ENCODE measurements at places on chromosomes 2 and 18.

GRCh38 chr2:12931186-12931844, 214.6 kb downstream of the TRIB2 start:
- DNase-seq: peak; percentile 14

DNA sequence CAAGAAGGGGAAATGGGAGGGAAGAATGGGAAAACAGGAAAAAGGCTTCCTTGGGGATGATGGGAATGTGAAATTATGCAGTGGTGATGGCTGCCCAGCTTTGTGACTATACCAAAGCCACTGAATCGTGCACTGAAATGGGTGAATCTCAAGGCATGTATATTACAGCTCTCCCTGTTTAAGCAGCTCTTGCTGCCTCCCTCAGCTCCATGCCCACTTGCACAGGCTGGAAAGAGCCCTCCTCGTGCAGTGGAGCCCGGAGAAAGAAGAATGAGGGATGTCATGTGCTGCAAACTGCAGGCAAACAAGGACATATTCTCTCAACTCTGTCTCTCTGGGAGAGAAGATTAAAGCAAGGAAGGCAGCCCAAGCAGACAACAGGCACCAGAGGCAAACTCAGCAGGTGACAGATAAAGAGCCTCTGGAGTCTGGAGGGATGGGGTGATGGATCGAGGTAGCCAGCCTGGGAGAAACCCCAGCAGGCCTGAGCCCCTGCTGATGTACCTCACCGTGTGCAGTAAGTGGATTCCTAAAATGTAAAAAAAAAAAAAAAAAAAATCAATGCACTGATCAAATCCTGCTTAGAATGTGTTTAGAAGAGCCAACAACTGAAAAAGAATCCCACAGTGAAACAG, 62.4 kb upstream of the SLC66A3 start:
- no peak for DNase-seq

GRCh38 chr18:13252686-13253410, 34.3 kb downstream of the LDLRAD4 start:
- DNase-seq: no peak

DNA sequence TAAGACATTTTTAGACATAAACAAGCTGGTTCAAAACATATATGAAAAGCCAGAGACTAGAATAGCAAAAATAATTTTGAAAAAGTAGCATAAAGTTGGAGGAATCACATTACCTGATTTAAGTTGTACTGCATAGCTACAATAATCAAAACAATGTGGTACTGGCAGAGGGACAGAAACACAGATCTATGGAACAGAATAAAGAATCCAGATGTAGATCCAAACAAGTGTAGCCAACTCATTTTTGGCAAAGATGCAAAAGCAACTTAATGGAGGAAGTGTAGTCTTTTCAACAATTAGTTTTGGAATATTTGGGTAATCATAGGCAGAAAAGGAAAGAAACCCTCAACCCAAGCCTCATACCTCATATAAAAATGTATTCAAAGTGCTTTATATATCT, 278.7 kb upstream of the ZNF521 start:
- DNase-seq: no peak

GRCh38 chr2:122955776-122956175, 1069.3 kb upstream of the CNTNAP5 start:
- DNase-seq: no peak

DNA sequence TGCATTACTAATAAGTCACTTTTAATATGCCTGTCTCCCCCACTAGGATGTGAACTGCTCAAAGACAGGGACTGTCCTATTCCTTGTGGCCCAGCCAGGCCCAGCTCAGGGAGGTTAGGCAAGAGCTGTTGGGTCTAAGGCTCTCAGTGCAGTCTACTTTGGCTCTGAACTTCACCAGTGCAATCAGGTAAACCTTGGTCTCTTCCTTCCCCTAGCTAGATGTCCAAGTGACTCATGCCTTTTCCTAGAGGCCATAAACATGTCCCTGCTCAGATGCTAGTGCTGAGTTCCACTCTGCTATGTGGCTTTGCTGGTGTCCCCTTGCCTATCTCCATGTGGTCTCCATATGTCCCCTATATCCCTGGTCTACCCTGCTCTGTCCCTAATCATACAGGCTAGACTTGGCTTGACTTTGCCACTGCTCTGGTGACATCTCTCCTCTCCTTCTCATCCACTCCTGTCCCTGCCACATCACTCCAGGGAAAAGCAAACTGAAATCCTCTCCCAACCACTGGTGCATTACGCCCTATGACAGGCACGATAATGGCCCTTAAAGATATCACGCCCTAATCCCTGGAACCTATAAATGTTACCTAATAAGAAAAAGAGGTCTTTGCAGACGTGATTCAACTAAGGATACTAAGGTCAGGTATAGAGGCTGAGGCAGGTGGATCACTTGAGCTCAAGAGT, 45.7 kb upstream of the PPP1CB start:
- DNase-seq: no peak

- no peak for DNase-seq
These were observed 46.1 kb downstream of the SERTAD2 start for GRCh38 chr2:64607381-64608304.

- DNase-seq: no peak
These were observed 121.4 kb upstream of the SLC14A2 start for GRCh38 chr18:45493830-45494229.

DNA sequence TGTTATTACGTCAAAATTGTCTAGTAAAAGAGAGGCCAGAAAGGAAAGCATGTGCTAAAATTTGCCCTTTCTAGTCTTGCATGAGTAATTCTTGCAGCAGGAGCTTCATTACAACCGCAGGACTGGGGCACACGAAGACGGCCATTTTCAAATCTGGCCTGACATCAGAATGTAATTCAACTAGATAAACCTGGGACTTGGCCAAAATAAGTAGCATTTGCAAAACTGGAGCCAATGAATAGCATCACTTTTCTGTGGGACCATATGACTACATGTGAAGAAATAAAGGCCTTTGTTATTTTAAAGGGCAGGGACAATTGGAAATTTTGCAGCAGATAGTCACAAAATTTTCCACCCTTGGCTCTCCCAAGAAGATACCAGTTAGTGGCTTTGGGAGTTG, 3.0 kb upstream of the FZD7 start:
- no peak for DNase-seq

DNA sequence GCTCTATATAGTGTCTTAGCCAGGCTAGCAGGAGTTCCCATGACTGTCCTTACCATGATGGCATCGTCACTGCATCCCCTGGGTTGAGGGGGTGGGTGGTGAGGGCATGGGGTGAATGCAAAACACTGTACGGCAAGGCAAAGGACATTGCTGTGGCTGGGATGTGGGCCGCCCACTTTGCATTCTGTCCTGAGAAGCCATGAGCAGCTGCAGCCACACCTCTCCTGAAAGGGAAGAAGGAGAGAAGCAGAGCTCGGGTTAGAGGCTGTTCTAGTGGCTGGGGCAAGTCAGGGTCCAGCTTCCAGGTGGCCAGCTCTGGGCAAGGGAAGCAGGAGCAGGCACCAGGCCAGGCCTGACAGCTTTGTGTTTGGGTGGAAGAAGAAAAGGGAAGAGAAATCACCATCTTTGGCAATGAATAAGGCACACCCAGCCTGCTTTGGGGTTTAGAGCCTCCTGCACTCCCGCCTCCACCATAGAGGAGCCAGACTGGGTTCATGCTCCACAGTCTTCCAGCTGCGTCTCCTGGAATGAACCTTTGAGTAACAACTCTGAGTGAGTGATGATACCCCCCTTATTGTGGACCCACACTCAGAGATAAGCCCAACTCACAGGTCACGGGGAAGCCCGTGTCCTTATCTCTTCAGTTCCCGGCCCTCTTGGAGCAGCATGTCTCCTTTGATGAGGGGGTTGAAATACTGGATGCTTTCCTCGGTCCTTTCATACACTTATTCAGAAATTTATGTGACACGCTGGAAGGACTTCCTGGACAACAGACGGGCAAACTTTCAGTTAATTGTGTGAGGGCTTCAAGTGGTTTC, 63.4 kb downstream of the INPP4A start:
- no peak for DNase-seq

- DNase-seq: no peak
These were observed 7.0 kb upstream of the BMP10 start for GRCh38 chr2:68878071-68878711.

DNA sequence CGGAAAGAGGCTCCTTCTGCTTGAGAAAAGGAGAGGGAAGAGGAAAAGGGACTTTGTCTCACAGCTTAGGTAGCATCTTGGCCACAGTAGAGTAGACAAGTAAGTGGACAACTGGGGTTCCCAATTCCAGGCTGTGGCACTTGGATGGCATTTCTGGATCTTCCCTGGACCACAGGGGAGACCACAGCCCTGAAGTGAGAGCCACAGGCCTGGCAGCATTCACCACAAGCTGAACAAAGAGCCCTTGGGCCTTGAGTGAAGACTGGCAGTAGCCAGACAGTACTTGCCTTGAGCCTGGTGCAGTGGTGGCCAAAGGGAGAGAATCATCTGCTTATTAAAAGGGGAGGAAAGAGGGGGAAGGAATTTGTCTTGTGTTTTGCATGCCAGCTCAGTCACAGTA, 226.1 kb upstream of the KLHL14 start:
- DNase-seq: no peak

- no peak for DNase-seq
These were observed 53.3 kb downstream of the FTCDNL1 start for GRCh38 chr2:199797431-199798403.

DNA sequence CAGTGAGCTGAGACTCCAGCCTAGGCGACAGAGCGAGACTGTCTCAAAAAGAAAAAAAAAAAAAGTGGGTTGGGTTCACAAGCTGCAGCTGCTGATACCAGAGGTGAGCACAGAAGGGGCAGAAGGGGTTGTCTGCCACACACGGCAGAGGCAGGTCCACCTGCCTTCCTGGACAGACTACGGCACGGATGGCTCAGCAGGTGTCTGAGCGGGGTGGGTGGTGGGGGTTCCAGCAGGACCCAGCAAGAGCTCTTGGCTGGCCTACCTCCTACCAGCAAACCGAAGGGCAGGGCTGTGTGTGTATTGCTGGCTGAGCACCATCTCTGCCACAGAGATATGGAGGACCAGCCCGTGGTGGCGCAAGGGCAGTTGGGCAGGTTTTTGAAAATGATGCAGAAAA, 130.4 kb upstream of the ASB18 start:
- DNase-seq: no peak

- no peak for DNase-seq
These were observed 164.6 kb downstream of the LDLRAD4 start for GRCh38 chr18:13382954-13383827.

- peak; percentile 6 for DNase-seq
These were observed 193.8 kb upstream of the RND3 start for GRCh38 chr2:150681120-150681804.

DNA sequence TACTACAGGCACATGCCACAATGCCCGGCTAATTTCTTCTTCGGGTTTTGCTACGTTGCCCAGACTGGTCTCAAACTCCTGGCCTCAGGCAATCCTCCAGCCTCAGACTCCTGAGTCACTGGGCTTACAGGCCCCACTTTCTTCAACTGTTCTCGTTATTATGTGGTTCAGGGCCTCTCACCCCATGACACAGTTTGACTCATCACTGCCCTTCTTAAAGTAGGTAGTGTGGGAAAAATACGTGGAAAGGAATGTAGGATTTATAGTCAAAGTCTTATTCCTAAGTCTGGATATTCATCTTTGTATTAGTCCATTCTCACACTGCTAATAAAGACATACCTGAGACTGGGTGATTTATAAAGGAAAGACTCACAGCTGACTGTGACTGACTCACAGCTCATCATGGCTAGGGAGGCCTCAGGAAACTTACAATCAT, 19.4 kb downstream of the CENPA start:
- no peak for DNase-seq

- no peak for DNase-seq
These were observed 215.1 kb upstream of the TRIB2 start for GRCh38 chr2:12501469-12502158.

- DNase-seq: no peak
These were observed 692.4 kb downstream of the CPS1 start for GRCh38 chr2:211248841-211249240.

DNA sequence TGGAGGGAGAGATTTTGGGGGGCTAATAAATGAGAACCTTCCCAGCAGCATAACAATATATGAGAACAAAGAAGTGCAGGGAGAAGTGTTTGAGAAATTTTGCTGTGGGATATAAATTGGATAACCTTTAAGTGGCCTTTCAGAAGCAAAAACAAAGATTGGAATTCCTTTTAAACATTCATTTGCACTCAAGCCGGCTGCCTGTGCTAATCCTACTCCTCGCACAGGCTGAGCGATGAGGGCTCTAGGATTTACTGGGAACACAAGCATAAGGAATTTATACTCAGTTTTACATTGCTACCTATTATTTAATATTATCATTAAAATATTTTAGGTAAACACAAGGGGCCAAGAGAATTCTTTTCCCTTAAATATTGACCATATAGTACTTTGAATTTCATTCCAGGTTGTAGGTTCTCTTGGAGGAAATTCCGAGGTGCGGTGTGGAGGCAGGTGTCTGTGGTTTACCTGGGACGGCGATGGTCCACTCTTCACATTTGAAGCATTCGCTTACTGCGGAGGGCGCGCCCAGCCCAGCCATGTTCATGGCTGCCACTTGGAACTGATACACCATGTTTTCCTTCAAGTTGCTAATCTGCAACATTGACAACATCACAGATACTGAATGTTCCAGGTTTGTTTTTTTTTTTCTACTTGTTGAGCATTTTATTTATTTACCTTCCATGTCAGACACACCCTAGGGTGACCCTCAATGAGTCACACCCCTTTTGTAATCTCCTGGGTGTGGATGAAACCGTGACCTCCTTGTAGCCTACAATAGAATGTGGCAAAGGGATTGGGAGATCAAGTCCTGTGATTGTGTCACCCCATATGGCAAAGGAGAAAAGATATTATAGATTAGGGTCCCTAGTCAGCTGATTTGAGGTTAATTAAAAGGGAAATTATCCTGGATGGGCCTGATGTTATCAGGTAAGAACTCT, 100.1 kb downstream of the MYOM1 start:
- DNase-seq: no peak

GRCh38 chr2:196170606-196171247, 651 bp downstream of the STK17B start:
- no peak for DNase-seq

- no peak for DNase-seq
These were observed 28.7 kb upstream of the RTN4 start for GRCh38 chr2:55078956-55079355.

GRCh38 chr18:63784787-63785452, 9.7 kb downstream of the SERPINB7 start:
- no peak for DNase-seq

- DNase-seq: no peak
These were observed 39.4 kb upstream of the ITGB6 start for GRCh38 chr2:160239436-160239835.

DNA sequence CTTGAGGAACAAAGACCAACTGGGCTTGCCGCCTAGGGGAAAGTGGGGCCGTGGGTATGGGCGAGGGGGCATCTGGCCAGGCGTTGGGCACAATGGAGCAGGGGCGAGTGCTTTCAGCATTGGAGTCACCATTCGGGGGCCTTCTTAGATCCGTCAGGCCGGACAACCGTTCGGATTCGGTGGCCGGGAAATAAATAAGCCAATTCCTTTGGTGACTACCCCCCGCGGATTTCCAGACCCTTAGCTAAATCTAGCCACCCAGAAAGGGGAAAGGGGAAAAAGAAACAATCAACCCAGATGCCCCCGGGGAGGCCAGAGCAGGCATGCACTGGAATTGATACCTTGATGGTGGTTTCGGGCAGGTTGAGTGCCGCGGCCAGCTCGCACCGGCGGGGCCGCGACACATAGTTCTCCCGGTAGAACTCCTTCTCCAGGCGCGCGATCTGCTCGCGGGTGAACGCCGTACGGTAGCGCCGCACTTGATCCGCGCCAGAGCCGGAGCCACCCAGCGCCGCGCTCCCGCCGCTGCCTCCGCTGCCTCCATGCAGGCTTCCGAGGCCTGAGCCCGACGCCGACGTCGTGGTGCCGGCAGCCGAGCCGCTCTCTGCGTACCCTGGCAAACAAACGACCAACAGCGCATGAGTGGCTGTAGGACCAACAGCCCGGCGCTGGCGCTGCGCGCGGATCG, 1.8 kb downstream of the EVX2 start:
- no peak for DNase-seq
